ENCODE measurements at places on chromosomes 7 and 10.

DNA sequence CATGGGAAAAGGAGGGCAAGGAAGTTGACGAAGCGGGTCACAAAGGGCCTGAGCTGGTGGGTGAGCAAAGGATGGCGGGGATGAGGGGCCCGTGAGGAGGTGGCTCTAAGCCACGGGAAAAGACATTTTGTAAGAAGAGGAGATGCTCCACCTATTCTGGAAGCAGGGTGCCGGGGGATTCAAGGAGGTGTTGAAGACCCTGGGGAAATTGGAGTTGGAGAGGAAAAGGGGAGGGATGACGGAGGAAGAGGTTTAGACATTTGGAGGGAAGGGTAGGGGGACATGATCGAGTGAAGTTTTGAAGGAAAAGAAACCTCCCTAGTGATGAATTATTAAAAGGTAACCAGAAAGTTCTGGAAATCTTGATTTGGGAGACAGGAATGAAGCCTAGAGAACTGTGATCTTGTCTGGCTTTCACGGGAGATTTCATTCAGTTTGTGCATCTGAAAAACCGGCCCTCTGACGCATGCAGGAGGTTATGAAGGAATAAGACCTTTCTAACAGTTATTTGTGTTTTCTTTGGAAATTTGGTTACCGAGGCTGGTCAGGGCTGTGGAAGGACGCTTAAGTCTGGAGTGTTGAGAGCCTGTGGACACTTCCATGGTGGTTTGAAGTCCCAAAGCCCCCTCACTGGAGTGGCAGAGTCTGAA, 1.4 kb downstream of the SMO start:
- no peak for DNase-seq

GRCh38 chr7:70492625-70493024, 639.3 kb upstream of the GALNT17 start:
- no peak for DNase-seq

GRCh38 chr10:123717336-123717735, 51.2 kb downstream of the GPR26 start:
- no peak for DNase-seq

DNA sequence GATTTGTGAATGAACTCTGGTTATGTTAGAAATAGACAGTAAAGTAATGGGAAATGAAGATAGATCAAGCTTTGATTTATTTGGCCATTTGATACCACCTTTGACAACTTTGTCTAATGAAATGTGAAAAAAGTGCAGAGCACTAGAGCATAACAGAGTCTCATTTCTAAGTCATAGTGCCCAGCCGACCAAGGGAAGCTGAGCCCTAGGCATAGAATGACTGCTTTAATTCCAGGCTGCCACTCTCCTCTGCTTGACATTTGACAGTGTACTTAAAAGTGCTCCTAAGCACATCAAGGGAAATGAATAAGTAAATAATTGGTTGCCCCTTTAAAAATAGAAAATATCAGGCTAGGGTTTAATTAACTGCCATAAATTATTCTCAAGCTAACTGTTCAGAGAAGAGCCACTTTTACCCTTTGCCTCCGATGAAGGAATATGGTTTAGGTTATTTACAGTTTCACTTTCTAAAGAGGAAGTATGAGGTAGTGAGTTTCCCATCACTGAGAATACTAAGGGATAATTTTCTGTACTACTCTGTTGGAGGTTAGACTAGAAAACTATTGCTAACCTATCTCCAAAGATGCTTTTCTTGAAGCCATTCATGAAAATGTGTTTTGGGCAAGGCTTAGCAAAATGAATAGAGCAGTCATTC, 591.6 kb downstream of the REEP3 start:
- DNase-seq, result peak; percentile 29

- DNase-seq, result no peak
Measured at GRCh38 chr7:19665399-19666008, 43.3 kb downstream of the POLR1F start.

- no peak for DNase-seq
Measured at GRCh38 chr7:43151076-43151475, 38.6 kb downstream of the HECW1 start.

DNA sequence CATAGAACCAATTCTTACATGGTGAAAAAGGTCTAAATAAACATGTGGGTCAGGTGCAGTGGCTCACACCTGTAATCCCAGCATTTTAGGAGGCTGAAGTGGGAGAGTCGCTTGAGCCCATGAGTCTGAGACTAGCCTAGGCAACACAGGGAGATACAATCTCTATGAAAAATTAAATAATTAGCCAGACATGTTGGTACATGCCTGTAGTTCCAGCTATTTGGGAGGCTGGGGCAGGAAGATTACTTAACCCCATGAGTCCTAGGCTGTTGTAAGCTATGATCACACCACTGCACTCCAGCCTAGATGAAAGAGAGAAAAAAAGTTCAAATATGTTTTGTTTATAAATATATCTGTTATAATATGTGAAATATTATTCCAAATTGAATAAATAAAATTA, 643.6 kb downstream of the IPMK start:
- no peak for DNase-seq

DNA sequence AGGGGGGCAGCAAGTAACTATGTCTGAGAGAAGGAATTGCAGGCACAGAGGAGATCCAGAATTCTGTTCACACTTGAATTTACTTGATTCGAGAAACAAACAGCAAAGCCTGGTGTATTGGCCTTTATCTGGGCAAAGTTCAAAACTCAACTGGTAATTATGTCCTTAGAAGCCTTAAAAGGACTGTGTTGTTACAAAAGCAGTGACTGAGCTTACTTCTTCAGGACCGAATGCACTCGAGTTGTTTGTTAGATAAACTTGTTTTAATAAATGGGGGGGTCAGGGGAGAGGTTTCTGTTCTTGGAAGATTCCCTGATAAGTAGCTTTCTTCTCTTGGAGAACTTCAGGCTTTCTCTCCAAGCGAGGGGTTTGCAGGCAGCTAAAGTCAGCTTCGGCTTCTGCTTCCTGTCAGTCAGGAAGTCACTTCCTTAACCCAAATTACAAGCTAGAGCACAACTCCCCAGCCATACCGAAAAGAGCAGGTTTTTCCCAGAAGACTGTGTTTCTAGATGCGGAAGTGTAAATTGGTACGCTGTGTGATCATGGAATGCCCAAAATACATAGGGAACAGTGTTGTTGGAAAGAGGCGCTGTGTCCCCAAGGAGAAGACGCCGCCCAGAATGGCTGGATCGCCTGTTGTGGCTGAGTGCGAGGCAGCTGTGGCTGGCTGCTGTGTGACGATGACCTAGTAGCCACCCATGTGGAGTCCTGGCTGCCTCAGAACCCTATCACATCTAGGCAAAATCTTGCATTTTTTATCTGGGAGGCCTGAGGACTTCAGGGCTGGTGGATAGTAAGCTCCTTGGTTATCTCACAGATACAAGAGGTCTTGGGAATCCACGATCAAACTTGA, 110.4 kb downstream of the TCF7L2 start:
- no peak for DNase-seq

DNA sequence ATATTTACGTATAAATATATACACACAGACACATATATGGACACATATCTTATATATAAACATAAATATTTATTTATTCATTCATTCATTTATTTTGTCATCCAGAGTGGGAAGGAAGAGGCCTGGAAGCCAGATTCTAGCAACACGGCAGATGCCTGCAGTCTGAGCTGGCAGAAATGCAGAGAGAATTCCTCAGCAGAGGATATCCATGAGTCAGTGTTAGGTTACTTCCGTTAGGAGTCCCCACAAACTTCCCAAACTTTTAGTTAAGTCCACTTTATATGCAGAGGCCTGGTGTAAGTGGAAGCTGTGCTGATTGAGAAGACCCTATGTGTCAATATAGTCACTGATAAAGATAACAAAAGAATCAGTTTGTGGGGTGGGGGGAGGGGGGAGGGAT, 89.6 kb downstream of the PPP1R17 start:
- DNase-seq, result no peak

DNA sequence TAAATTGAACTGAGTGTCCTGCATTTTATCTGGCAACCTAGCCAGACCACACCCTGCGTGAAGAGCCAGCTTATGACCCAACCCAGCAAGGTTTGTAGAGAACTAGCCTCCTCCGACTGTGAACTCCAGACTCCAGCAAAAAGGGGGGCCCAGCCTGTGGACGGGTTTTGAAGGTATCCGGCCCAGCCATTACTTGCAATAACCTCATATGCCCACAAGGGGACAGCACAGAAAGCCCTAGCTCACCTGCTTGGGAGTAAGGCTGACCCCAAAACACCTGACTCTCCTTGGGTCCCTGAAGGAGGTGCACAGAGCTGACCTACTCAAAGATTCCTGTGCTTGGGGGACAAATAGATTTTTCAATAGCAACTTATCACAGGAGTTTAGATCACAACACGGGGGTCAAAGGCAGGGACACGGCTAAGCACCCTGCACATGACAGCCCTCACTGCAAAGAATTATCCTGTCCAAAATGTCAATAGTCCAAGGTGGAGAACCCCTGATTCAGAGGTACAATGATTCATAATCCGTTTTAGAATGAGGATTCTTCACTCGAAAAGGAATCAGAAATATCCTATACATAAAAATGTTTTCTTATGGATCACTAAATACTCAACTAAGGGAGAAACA, 4.6 kb downstream of the TRPV6 start:
- DNase-seq, result no peak

DNA sequence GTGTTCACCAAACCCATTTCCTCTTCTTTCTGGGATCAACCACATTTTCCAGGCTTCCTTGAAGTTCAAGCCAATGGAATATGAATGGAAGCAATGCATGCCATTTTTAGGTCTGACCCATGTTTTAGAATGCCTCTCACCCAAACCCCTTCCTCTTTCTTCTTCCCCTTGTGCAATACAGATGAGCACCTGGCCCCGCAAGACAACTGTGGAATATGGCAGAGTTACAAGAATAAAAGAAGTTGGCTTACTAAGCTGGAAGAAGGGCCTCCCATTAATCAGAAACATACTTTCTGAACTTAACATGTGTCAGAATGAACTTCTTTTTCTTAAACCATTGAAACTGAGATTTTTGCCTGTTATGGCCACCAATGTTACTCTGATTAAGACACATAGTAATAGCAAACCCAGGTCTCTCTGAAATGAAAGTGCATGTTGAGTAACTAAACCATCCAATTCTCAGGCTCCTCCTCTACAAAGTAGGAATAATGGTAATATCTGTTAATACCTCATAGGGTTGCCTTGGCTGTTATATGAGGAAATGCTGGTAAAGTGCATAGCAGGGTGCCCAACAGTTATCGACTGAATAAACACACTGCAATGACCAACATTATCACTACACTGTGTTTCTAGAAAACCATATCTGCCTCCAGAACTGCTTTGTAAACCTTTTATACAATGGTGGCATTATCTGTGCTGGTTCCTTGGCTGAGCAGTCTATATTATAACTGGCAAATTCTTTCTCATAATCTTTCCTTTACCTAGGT, 382.2 kb upstream of the NRP1 start:
- DNase-seq, result no peak

GRCh38 chr7:143885951-143886350, 16.0 kb downstream of the TCAF1 start:
- no peak for DNase-seq

DNA sequence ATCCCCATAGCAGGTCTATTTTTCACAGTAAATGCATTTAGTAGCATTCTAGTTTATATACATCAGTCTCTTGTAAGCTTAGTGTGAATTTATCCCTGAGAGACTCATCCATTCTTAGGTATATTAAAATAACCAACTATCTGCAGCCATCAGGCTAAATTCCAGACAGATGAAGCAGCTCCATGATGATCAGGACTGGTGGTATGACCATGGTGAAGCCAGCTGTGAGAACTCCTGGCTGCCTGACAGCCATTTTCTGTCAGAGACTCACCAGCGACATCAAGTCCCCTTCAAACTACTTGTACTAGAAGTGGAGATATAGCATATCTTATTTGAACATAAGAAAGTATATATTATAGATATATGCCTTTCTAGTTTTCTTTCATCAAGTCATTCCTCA, 70.3 kb upstream of the GSDME start:
- no peak for DNase-seq

GRCh38 chr7:80027611-80028173, 106.9 kb upstream of the GNAI1 start:
- no peak for DNase-seq

DNA sequence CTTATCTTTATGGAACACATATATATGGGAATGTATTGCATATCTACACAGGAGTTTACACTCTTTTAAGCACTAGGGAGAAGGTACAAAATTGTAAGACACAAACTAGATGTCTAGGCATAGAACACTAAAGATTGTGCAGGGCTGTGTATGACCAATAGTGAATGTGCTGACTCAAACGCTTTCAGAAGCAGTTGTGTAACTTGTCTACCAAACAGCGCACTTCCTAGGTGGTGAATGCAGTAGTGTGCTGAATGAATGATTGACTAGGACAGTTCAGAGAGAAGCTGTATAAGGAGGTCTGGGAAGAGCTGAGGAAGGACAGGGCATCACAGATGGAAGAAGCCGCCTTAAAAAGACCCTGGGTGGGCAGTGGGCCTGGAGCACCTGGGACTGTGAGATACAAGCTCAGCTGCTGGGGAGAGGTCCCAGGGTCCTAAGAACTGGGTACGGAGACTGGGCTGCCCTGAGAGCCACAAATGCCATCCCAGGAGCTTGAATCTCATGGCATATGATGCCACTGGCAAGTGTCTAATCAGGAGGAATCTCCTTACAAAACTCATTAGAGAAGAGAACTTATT, 14.2 kb downstream of the CLRN3 start:
- DNase-seq, result no peak

DNA sequence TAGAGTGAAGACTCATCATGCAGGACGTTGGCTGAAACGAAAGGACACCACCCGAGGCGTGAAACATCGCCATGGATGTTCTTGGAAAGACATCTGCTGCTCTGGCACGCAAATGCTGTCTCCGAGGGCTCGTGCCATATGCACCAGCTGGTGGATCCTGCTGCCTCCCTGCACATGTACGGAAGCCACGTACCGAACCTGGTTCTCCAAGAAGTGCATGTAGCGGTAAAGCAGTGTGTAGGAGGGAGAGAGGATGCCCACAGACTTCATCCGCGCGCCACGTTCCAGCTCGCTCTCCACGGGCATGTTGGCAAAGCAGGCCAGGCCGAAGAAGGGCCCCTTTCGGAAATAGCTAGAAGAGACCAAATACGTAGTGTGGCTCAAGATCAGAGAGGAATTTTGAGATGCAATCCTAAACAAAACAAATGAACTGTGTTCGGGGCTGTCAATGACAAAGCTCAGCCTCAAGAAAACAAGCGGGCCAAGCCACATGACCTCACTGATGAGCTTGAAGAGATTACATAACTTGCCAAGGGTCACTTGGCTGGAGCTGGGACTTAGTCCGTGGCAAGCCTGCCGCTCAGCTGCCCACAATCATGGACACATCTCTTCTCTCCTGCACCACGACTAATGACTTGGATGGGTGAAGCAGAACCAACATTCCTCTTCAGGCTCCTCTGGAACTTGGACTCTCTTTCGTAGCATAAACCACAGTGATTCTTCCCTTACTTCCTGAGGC, 16.5 kb downstream of the DENND11 start:
- DNase-seq, result no peak

Measured in left renal pelvis (tissue), 4 donors.